IPS DF 6.9 (cell line): ENCODE measurements at places on chromosomes 16 and 17.

DNA sequence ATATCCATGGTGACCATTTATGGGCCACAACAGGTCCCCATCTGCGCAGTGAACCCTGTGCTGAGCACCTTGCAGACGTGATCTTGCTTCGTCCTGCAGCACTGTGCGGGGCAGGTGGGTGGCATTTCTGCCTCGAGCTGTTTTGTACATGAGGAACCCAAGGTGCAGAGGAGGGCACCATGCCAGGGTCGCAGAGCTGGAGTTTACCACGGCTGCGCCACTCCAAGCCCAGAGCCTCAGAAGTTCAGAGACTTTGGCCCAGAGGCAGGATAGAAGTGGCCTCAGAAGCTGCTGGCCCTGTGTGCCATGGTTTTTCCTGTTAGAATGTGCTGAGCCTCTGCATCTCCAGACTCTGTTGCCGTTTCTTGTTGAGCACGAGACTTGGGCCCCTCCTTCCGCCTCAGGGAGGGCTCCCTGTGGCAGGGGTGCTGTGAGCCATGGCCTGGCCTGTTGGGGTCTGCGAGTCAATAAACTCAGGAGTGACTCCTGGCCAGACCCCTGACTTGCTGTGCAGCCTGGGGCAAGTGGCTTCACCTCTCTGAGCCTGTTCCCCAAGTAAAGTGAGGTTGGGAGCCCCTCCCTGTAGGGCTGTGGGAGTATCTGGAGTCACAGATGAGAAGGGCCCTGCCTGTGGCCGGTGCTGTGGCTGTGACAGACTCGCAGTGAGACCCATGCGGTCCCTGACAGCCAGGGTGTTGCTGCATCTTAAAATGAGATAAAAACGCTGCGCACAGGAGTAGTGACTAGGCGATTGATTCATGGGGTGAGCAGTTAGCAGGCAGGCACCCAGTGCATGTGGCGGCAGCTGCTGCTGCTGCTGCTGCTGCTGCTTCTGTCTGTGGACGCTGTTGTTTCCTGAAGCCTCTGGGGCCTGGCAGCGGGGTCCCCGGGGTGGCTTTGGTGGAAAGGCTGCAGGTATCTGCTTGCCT, 11.8 kb downstream of the MAP2K3 start:
- peaks cover 3% of the 10 kb centered on the region; the same call in 1 of the 2 replicates for H3K36me3 ChIP-seq
- H3K4me3 ChIP-seq, result no peak overlapping the region
- no peak overlapping the region for H3K27ac ChIP-seq
- H3K27me3 ChIP-seq, result no peaks in the 10 kb centered on the region

DNA sequence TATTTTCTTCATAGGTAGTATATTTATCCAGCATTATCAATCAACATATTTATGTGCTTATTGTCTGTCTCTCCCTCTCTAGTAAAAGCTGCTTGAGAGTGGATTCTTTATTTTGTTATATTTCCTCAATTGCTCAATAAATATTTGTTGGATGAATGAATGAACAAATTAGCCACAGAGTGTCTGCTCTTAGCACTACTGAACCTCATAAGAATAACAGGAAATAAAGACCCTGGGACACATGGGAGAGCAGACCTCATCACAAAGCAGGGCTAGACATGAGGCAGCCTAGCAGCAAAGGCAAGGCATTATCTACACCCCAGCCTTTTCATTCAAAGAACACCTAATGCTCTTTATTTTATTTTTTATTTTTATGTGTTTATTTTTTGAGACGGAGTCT, 34.9 kb upstream of the TANC2 start:
- no peaks in the 10 kb centered on the region; the same call in 1 of the 2 replicates for H3K27me3 ChIP-seq
- no peaks in the 10 kb centered on the region for H3K36me3 ChIP-seq
- no peak for DNase-seq
- no peaks in the 10 kb centered on the region for H3K4me1 ChIP-seq
- H3K4me3 ChIP-seq, result no peak overlapping the region

DNA sequence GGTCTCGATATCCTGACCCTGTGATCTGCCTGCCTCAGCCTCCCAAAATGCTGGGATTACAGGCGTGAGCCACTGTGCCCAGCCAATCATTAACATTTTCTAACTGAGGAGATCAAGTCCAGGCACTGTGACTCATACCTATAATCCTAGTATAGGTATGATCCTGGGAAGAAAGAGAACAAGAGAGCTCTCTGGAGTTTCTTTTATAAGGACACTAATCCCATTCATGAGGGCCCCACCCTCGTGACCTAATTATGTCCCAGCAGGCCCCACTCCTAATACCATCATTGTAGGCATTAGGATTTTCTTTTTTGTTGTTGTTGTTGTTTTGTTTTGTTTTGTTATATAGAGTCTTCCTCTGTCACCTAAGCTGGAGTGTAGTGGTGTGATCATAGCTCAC, 80.4 kb downstream of the CACNG3 start:
- H3K4me1 ChIP-seq, result no peaks in the 10 kb centered on the region
- H3K27me3 ChIP-seq, result no peaks in the 10 kb centered on the region
- H3K27ac ChIP-seq, result no peak overlapping the region

GRCh38 chr16:3089717-3090592, 9.1 kb downstream of the ZSCAN10 start:
- DNase-seq, result no peak
- no peak overlapping the region for H3K27ac ChIP-seq
- no peak overlapping the region for H3K4me3 ChIP-seq
- peaks cover 45% of the 10 kb centered on the region for H3K36me3 ChIP-seq
- H3K27me3 ChIP-seq, result no peaks in the 10 kb centered on the region
- H3K4me1 ChIP-seq, result peaks cover 4% of the 10 kb centered on the region

- H3K36me3 ChIP-seq, result no peaks in the 10 kb centered on the region
- no peak overlapping the region for H3K4me3 ChIP-seq
- H3K27ac ChIP-seq, result no peak overlapping the region
Measured at GRCh38 chr17:9594065-9594464, 17.6 kb downstream of the CFAP52 start.

- H3K36me3 ChIP-seq, result no peaks in the 10 kb centered on the region; the same call in 1 of the 2 replicates
- no peak overlapping the region for H3K4me3 ChIP-seq
- DNase-seq, result no peak
- H3K27me3 ChIP-seq, result no peaks in the 10 kb centered on the region
- no peak overlapping the region for H3K27ac ChIP-seq
Measured at GRCh38 chr17:80861892-80862291, 129.7 kb upstream of the CHMP6 start.

DNA sequence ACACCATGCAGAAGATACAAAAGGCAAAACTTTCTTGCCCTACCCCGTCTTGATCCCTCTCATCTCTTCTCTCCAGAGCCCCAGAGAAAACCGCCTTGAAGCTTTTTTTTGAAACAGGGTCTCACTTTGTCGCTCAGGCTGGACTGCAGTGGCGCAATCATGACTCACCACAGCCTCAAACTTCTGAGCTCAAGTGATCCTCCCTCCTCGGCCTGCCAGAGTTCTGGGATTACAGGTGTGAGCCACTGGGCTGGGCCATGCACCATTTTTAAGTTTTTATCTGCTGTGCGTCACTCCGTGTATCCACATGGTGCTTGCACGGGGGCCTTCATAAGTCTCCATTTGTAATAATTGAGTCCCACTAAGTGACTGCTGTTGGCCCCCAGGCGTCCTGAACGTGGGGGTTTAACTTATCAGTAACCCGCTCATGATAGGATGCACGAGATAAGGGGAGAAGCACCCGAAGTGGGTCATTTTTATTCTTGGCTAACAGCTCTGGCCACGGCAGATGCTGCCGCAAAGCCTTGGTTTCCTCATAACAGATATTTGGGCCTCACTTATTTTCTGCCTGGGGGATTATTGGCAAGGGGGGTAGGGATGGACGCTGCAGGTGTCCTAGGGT, 8.6 kb downstream of the DNAH17 start:
- H3K27me3 ChIP-seq, result 0 out of 2 replicates have a peak, but pooled peaks cover 2% of the 10 kb centered on the region
- no peak overlapping the region for H3K4me3 ChIP-seq
- H3K4me1 ChIP-seq, result no peaks in the 10 kb centered on the region; the same call in 1 of the 2 replicates
- H3K27ac ChIP-seq, result no peak overlapping the region
- no peak for DNase-seq

GRCh38 chr16:68792465-68793324, 50.6 kb upstream of the TANGO6 start:
- DNase-seq, result no peak
- no peaks in the 10 kb centered on the region for H3K36me3 ChIP-seq
- no peak overlapping the region for H3K4me3 ChIP-seq
- H3K4me1 ChIP-seq, result peaks cover 7% of the 10 kb centered on the region

DNA sequence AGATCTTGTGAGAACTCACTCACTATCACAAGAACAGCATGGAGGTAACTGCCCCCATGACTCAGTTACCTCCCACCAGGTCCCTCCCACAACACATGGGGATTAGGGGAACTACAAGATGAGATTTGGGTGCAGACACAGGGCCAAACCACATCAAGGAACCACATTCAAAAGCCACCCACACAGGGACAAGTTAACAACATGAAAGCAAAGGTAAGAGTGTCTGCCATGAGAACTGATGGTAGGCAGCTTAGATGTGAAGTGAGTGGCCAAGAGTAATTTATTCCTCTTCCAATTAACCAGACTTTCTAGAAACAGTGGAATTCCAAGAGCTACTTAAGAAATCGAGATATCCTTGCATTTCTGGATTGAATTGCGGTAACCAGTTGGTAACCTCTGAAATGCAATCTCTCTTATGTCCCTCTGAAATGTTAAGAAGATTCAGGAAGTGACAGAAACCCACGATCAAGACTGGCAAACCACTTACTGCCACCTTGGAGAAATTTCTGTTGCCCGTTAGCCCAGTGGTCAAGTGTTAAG, 167.4 kb upstream of the CACNG5 start:
- no peak for DNase-seq
- no peaks in the 10 kb centered on the region for H3K36me3 ChIP-seq
- H3K27me3 ChIP-seq, result no peaks in the 10 kb centered on the region

DNA sequence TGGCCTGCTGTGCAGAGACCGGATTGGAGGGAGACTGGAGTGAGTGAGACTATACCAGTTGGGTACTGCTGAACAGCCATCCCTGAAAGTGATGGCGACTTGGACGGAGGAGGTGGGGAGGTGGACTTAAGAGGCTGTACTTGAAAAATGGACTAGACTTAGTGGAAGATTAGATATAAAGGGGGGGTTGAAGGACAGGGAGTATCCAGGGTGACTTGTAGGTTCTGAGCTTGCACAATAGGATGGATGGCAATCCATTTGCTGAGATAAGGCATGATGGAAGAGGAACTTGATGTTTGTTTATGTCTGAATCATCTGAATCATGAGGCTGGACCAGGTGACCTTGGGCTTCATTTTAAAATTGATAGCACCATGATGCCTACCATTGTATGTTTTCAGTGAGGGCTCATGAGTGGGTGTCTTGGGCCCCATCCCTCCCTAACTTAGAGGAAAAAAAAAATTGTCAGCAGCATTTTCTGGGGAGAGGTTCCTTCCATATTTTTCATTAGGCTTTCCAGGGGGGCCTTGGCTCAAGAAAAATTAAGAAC, 41.2 kb downstream of the PRKCA start:
- no peaks in the 10 kb centered on the region for H3K36me3 ChIP-seq
- no peak overlapping the region for H3K27ac ChIP-seq
- H3K27me3 ChIP-seq, result no peaks in the 10 kb centered on the region
- H3K4me3 ChIP-seq, result no peak overlapping the region

- H3K4me1 ChIP-seq, result peaks cover 1% of the 10 kb centered on the region; the same call in 1 of the 2 replicates
- DNase-seq, result no peak
- H3K36me3 ChIP-seq, result no peaks in the 10 kb centered on the region
- no peaks in the 10 kb centered on the region for H3K27me3 ChIP-seq
Measured at GRCh38 chr16:81755915-81756614, 23.0 kb upstream of the PLCG2 start.

- H3K36me3 ChIP-seq, result no peaks in the 10 kb centered on the region
- no peak overlapping the region for H3K4me3 ChIP-seq
- H3K27me3 ChIP-seq, result no peaks in the 10 kb centered on the region; the same call in 1 of the 2 replicates
- no peak for DNase-seq
- H3K4me1 ChIP-seq, result no peaks in the 10 kb centered on the region
- no peak overlapping the region for H3K27ac ChIP-seq
Measured at GRCh38 chr17:76511668-76512365, 10.6 kb upstream of the RHBDF2 start.

GRCh38 chr16:74739275-74739674, 35.3 kb downstream of the FA2H start:
- H3K27ac ChIP-seq, result no peak overlapping the region
- no peak overlapping the region for H3K4me3 ChIP-seq

DNA sequence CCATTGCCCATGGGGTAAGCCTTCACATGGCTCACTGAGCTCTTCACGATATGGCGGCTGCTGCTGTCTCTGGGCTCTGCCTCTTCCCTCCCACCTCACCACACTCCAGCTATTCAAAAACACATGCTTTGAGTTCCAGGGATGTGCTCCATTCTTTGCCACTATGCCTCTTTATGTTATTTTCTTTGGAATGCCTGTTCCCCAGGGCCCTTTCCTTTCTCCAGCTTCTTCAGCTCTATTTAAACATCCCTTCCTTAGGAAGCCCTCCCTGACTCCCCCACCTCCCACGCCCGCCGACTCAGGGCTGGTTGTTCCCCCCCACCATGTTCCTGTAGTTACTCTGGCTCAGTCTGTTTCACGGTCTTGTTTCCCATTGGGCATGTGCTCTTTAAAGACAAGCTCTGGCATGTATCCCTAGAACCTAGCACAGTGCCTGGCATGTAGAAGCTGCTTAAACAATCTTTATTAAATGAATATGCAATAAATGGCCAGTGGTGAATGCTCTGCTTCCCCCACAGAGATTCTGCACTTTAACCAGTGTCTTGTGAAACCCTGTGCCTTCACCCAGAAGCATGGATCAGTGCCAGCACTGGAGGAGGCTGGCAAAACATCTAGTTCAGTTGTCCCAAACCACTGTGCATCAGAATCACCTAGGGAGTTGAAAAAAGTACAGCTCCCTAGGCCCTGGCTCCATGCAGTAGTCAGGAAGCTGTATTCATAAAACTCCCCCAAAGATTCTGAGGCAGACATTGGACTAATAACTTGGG, 6.9 kb downstream of the MYCBPAP start:
- no peaks in the 10 kb centered on the region for H3K36me3 ChIP-seq
- H3K27ac ChIP-seq, result no peak overlapping the region
- 0 out of 2 replicates have a peak, but pooled peaks cover 1% of the 10 kb centered on the region for H3K4me1 ChIP-seq
- no peak overlapping the region for H3K4me3 ChIP-seq
- H3K27me3 ChIP-seq, result no peaks in the 10 kb centered on the region; the same call in 1 of the 2 replicates

- no peaks in the 10 kb centered on the region for H3K4me1 ChIP-seq
- no peak for DNase-seq
- no peaks in the 10 kb centered on the region for H3K36me3 ChIP-seq
- no peak overlapping the region for H3K4me3 ChIP-seq
- H3K27me3 ChIP-seq, result no peaks in the 10 kb centered on the region
Measured at GRCh38 chr16:83305092-83305491, 502.7 kb upstream of the HSBP1 start.

GRCh38 chr17:39335704-39336223, 65.7 kb downstream of the FBXL20 start:
- H3K27ac ChIP-seq, result no peak overlapping the region
- H3K4me3 ChIP-seq, result no peak overlapping the region
- no peaks in the 10 kb centered on the region for H3K27me3 ChIP-seq
- DNase-seq, result no peak
- H3K4me1 ChIP-seq, result no peaks in the 10 kb centered on the region
